ENCODE measurements at places on chromosomes 4 and X. TPM values are rescaled to one million over a fixed set of nuclear protein-coding genes. Genes with fewer than 3 reads are reported as not detected.

Gene SERTM2
- total RNA-seq: not detected

Gene ART3
- total RNA-seq: not detected

Gene PSAPL1
- total RNA-seq: not detected

Gene OTC
- total RNA-seq: not detected

Gene RPS6KA3
- 87.2 TPM for total RNA-seq

Gene SHROOM4
- 2.8 TPM for total RNA-seq

Gene UGT2B15
- not detected for total RNA-seq

Gene GALNT7
- 46.1 TPM for total RNA-seq

Gene GRK4
- 3.4 TPM for total RNA-seq

Gene KCTD8
- total RNA-seq: under 0.01 TPM

Gene IL3RA
- not detected for total RNA-seq

Gene TRIM2
- 26.5 TPM for total RNA-seq

Gene CORIN
- total RNA-seq: 0.78 TPM

Gene CT83
- not detected for total RNA-seq

Gene SYNPO2
- total RNA-seq: 2.6 TPM

Gene FABP2
- not detected for total RNA-seq

Gene TFE3
- total RNA-seq: 17.4 TPM

Gene SPANXB1
- not detected for total RNA-seq

Gene HSFX4
- total RNA-seq: not detected

Gene SPON2
- 3.1 TPM for total RNA-seq

Gene CHIC2
- total RNA-seq: 37.9 TPM

Gene ZNF141
- 5.1 TPM for total RNA-seq

Gene ATP1B4
- total RNA-seq: not detected

Gene TMEM164
- 24.3 TPM for total RNA-seq

Gene HSFX1
- 0.93 TPM for total RNA-seq

Gene DNAAF6
- total RNA-seq: not detected

Gene TGIF2LX
- total RNA-seq: not detected

Gene ARX
- not detected for total RNA-seq

Gene CEP135
- total RNA-seq: 3.4 TPM

Gene RASGEF1B
- total RNA-seq: 5.6 TPM

Gene MAGEA12
- not detected for total RNA-seq

Gene STPG2
- 0.36 TPM for total RNA-seq

Gene EBP
- total RNA-seq: 103 TPM

Gene HSD17B10
- 49.6 TPM for total RNA-seq

Gene TSPAN5
- total RNA-seq: 24.0 TPM

All from nasal cavity respiratory epithelium epithelial cell of viscerocranial mucosa (primary cell).